Epithelial cell of proximal tubule (primary cell): ENCODE measurements at places on chromosomes 1 and 21. TPM values are rescaled to one million over a fixed set of nuclear protein-coding genes. Genes with fewer than 3 reads are reported as not detected.

The ZNF683 gene
- total RNA-seq: not detected in 2 replicates

The EPHX1 gene
- 20.1 and 20.3 TPM in 2 replicates for total RNA-seq

The ALG14 gene
- 1.1 and 1.7 TPM in 2 replicates for total RNA-seq

The DIRAS3 gene
- 2.1 TPM in 1 of 2 replicates, not detected in the other for total RNA-seq

The LCE1E gene
- total RNA-seq: not detected in 2 replicates

The PRAMEF18 gene
- total RNA-seq: not detected in 2 replicates

The FCRL2 gene
- total RNA-seq: not detected in 2 replicates

The ESPN gene
- total RNA-seq: not detected in 2 replicates

The FAM151A gene
- not detected in 2 replicates for total RNA-seq

The OR2T6 gene
- not detected in 2 replicates for total RNA-seq

The AGMAT gene
- total RNA-seq: 3.2 and 3.8 TPM in 2 replicates

The CFAP45 gene
- total RNA-seq: 0.46 and 0.65 TPM in 2 replicates

The OLFML3 gene
- total RNA-seq: 0.12 and 1.0 TPM in 2 replicates

The KRTAP13-2 gene
- not detected in 2 replicates for total RNA-seq

The FAM177B gene
- not detected in 2 replicates for total RNA-seq
